Renal cortical epithelial cell (primary cell): ENCODE measurements at places on chromosomes 6 and 20.

DNA sequence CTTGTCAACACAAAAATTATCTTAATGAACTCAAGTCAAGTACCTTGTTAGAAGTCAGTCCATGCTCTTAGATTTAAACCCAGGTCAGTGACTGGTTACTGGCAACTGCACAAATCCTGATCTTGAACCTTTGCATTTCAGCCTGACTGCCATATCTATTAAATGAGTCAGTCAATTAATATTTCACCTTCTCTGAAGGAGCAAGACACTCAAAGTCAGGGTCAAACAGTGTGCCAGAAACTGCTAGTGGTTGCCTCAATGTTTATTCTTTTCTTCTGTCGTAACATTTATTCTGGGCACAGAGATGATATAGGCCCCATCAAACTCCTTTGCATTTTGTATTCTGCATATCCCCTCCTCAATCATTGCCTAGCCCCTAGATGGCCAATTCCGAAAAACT is 193.9 kb upstream of the MOCS1 start:
- peak; percentile 4 for DNase-seq

GRCh38 chr6:154962753-154963152 is 32.4 kb upstream of the TIAM2 start:
- DNase-seq = peak; percentile 98

- DNase-seq = no peak
These were observed 207.6 kb downstream of the OGFRL1 start for GRCh38 chr6:71496018-71496721.

GRCh38 chr20:40652441-40652987 is 36.5 kb downstream of the MAFB start:
- DNase-seq = no peak

DNA sequence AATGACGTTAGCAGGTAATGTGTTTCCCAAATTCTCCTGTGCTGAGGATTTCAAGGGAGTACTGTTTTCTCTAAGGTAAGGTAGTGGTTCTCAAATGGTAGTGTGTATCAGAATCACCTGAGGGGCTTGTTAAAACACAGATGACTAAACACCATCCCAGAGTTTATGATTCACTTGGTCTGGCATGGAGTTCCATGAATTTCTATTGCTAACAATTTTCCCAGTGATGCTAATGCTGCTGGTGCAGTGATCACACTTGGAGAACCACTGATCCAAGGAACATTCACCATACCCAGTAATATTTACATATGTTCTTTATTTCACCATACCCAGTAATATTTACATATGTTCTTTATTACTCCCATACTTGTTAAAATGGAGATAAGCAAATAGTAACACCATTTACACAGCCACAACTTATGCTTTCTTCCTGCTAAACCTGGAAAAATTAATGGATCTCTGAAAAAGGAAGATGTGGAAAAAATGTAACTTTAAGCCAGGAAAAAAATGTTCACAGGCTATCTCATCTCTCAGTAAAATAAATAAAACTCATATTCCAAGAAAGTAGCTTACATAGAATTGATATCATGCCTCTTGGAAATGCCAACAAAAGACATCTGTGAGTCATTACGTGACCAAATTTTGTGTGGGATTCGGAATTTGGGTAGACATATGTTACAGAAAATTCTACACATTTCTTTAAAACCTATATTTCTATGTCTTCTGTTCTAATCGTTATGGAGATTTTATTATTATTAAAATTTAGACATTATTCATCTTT is 129.5 kb downstream of the MMUT start:
- peak; percentile 62 for DNase-seq

GRCh38 chr6:7373739-7374138 is 15.8 kb downstream of the CAGE1 start:
- no peak for DNase-seq

GRCh38 chr6:108654465-108655106 is 93.9 kb downstream of the FOXO3 start:
- DNase-seq = no peak

DNA sequence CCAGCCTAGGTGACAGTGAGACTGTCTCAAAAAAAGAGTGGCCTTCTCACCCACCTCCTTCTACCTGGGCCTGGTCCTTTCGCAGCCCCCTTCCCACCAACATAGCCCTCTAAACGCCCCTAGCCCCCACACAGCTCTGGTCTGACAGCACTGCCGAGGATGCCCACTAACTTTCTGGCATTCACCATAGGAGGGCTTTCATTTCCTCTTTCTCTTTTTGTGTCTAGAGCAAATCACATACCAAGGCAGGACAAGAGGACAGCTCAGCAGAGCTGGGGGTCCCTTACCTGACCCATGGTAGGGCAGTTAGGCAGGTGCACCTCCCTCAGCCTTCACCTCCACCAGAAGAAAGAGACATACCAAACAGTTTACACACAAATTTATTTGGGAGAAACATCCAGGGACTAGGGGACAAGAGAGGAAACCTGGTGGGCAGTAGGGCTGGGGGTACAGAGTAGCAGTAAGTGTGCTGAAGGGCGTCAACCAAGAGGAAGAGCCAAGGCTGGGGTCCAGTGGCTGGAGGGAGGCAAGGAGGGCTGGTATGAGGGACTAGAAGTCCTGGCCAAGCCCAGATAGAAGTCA is 4.5 kb downstream of the LY6G5C start:
- DNase-seq = no peak

DNA sequence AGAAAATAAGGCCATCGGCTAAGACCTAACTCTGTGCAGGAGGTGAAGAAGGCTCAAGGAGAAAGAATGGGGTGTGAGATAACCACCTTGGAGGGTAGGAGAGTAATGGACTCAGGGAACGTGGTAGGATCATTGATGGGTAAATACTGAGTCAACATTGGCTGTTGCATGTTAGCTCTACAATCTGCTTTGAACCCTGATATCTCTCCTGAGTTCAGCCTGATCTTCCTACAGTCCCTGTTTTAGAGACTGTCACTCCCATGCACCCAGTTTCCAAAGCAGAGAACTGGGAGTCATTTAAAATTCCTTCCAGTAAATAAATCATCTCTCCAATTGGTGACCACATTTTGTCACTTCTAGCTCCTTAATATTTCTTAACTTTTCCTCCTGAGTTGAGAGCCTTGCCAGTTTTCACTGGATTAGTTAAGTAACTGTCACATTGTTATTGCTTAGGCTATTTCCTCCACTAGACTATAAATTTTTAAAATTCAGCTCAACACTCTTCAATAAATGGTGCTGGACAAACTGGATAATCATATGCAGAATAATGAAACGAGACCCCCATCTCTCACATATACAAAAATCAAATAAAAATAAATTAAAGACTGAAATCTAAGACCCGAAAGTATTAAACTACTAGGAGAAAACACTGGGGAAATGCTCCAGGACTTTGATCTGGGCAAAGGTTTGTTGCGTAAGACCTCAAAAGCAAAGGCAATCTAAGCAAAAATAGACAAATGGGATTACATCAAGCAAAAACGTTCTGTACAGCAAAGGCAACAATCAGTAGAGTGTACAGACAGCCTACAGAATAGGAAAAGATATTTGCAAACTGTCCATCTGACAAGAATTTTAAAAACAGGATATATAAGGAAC is 138.9 kb upstream of the TMEM170B start:
- peak; percentile 74 for DNase-seq

DNA sequence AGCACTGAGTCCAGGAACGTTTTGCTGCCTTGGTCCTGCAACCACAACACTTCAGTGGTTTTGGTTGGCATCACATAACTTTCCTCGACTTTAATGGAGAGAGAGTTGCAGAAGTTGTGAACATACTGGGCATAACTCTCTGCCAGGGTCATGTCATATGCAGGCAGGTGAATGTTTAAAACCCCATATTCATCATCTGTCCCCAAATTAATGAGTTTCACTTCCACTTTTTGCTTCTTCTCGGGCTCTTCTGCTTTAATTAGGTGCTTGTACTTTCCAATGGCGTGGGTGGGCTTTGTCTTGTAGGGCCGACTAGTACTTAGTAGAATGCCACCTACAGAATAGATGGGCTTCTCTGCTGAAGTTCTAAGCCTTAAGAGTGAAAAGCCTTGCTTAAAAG is 45.2 kb upstream of the TFAP2A start:
- peak; percentile 64 for DNase-seq

DNA sequence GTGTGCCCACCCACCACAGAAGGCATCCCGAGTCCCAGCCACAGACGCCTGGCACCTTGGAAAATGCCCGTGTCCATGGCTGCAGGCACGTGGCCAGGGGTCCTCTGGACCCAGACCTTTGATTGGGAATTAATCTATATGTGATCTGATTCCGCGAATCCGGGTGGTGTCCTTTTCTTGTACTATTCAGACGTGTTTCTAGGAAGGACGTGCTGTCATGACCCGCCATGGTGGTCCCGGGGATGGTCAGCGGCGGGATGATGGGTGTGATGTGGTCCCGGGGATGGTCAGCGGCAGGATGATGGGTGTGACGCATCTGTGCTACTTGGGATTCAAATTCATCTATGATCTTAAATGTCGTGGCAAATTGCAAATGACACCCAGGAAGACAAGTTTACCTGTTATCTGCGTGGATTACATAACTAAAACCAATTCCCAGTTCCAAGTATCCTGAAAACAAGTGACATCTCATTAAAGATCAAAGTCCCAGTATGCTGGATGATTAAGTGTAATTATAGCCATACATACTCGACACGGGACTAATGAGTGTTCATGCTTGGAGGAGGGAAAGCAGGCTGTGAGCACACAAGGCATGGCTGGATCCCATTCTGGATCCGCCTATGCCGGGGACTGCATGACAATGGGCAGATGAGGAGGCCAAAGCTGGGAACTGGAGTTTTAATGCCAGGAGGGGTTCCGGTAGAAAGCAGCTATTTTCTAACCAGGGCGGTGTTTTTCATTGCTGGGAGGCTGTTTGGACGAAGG is 256.5 kb downstream of the TAF4 start:
- DNase-seq = no peak

DNA sequence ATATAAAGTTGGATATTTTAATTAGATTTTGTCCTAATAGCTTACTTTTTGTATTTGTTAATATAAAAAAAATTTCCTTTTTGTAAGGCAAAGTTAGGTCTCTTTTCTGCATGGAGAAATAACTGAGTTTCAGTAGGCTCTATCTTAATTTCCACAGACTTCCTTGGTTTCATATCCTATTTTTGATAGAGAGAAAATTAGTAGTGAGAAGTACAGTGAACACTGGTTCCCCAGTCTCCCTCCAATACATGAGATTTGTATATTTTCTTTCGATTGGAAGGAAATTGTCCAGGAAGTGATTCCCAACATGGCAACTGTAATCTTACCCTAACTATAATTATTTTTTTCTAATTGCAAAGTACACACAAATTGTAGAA is 26.4 kb downstream of the TRIM27 start:
- DNase-seq = no peak

DNA sequence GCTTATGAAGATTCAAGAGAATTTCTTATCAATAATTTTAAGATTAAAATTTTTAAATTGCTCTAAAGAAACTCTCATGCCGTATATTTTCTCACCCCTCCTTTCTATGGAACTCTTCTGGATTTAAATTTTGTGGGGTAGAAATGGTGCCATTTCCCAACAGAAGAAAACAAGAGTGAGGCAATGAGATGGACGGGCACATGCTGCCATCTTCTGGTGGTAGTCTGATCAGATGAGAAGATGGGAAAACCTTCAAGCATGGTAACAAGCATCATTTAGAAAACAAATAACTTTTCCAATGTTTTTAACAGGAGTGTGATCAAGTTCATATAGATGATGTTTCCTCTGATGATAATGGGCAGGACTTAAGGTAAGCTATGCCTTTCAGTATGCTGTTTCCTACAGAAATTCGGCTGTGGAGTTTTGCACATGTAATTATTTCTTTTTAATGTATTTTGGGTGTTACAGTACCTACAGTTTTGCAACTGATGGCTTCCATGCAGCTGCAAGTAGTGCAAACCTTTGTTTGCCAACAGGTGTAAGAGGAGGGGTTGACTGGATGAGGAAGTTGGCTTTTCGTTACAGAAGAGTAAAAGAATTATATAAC is 271.4 kb downstream of the EYA4 start:
- DNase-seq = peak; percentile 44

GRCh38 chr6:30463651-30464618 is 25.4 kb upstream of the HLA-E start:
- peak; percentile 42 for DNase-seq

- DNase-seq = no peak
These were observed 20.8 kb upstream of the TRAF3IP2 start for GRCh38 chr6:111626441-111626840.

DNA sequence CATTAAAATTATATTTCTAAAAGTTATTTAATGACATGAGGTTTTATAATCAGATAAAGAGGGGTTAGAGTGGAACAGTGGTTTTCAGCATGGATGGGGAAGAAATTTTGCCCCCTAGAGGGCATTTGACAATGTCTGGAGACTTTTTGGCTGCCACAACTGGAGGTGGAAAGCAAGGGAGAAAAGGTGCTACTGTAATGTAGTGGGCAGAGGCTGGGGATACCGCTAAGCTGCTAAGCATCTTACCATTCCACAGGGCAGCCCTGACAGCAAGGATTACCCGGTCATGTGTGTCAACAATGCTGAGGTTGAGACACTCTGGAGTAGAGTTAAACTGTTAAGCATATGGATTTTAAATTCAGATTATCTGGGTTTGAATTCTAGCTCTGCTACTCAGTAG is 52.9 kb upstream of the FABP7 start:
- peak; percentile 33 for DNase-seq

- DNase-seq = no peak
These were observed 1044.4 kb upstream of the MAP3K7 start for GRCh38 chr6:91631227-91631626.

- peak; percentile 25 for DNase-seq
These were observed 637.1 kb downstream of the UTRN start for GRCh38 chr6:144922120-144922722.

- no peak for DNase-seq
These were observed 11.6 kb upstream of the MAK start for GRCh38 chr6:10849901-10850300.

GRCh38 chr6:108157234-108157980 is 8.4 kb upstream of the NR2E1 start:
- no peak for DNase-seq

DNA sequence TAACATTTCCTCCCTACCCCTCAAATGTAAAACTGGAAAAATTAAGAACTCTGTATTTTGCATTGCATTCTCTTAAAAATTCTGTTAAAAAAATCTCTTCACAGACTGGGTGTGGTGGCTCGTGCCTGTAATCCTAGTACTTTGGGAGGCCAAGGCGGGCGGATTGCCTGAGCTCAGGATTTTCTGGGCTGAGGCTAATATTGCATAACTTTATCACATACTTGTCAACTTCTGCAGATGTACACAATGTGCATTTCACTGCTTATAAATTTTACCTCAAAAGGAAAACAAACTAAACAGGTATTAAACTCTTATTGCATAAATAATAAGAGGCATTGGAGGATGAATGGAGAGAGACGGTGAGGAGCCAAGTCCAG is 21.1 kb downstream of the YTHDF1 start:
- DNase-seq = no peak
